ENCODE measurements at places on chromosomes 5 and 9.

DNA sequence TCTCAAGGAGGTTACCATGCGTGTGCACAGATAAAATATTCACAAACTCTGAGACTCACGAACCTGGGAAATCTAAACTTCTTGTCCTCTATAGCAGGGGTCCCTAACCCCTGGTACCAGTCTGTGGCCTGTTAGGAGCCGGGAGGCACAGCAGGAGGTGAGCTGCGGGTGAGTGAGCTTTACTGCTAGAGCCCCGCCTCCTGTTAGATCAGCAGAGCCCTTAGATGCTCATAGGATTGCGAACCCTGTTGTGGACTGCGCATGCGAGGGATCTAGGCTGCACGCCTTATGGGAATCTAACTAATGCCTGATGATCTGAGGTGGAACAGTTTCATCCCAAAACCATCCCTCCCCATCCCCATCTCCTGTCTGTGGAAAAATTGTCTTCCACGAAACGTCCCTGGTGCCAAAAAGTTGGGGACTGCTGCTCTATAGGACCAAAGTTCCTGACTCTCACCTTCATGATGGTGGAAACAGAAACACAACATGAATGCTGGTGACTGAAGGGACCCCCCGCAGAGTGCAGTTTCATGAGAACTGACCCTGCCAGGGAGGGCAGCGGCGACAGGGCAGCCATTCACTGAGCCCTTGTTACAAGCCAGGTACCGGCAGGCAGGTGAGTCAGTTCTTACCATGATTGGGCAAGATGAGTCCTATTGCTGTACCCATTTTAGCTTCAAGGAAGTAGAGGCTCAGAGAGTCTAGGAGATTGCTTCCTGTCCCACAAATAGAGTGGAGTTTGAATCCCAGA lies 181.9 kb downstream of the RGS3 start:
- no peak overlapping the region for H3K27ac ChIP-seq
- no peaks in the 10 kb centered on the region for H3K27me3 ChIP-seq
- DNase-seq: no peak

GRCh38 chr5:67672636-67673035 lies 476.0 kb upstream of the CD180 start:
- H3K4me3 ChIP-seq: no peak overlapping the region
- H3K4me1 ChIP-seq: no peaks in the 10 kb centered on the region
- no peaks in the 10 kb centered on the region for H3K36me3 ChIP-seq

GRCh38 chr9:91489361-91489899 lies 65.8 kb upstream of the NFIL3 start:
- H3K36me3 ChIP-seq: no peaks in the 10 kb centered on the region
- no peak overlapping the region for H3K4me3 ChIP-seq
- no peak for DNase-seq
- no peak overlapping the region for H3K27ac ChIP-seq
- H3K4me1 ChIP-seq: no peaks in the 10 kb centered on the region
- no peaks in the 10 kb centered on the region for H3K27me3 ChIP-seq

DNA sequence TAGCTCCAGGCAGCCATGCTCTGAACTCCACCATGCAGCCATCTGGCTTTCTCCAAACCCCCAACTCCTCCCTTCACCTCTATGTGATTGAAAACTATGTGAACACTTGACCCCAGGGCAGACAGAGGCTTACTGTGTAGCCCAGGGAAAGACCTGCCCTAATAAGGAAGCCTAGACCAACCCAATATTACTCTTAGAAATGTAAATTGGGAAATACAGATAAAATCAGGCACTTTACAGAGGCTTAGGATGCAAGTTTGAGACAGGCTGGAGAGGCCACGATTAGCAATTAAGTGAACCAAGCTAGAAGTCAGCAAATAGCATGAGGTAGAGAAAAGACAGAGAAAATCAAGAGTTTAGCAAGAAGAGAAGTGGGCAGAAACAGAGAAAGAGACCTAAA lies 141.7 kb upstream of the ABCA1 start:
- no peaks in the 10 kb centered on the region for H3K27me3 ChIP-seq
- no peak overlapping the region for H3K27ac ChIP-seq
- no peaks in the 10 kb centered on the region for H3K36me3 ChIP-seq
- DNase-seq: no peak

- no peaks in the 10 kb centered on the region for H3K36me3 ChIP-seq
- no peaks in the 10 kb centered on the region for H3K4me1 ChIP-seq
- H3K4me3 ChIP-seq: no peak overlapping the region
- no peak for DNase-seq
- H3K27me3 ChIP-seq: no peaks in the 10 kb centered on the region
- no peak overlapping the region for H3K27ac ChIP-seq
Observed at GRCh38 chr9:9016597-9016996, 1217.0 kb upstream of the DMAC1 start.

DNA sequence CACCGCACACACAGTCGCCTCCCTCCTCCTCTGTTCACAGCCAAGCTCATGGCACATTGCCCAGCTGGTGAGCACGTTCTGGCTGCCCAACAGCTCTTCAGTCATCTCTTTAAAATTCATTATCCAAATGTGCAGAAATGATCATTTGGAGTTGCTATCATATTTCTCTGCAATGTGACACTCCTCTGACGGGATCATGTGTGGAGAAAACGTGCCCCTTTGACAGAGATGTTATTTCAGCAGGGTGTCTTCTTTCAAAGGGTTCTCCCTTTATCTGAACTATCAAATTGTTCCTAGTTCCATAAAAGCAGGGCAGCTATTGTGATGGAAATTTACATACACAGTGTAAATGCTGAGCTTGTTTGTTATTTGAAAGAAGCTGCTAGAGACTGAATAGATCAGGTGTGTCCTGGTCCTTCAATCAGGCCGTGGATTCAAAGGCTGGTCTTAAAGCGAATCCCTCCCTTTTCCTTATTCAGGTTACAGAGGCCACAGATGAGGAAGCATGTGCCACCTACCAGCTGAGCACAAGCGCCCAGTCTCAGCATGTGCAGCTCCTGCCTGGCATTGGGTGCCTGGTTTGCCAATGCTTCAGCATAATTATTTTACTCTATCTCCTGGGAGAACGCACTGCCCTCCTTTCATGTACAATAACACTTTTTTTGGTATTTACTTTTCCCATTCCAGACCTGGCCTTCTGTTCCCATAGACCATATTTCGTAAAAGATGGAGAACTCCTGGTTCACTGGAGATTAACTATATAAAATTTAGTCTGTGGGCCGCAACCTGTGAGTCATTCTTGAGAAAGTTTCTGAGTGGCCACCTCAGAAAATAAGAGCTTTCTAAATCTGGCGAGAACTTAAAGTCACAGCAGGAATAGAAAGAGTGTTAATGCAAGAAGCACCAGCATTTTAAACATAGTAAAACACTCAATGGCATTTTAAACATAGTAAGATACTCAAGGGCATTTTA lies 433.7 kb downstream of the ENC1 start:
- DNase-seq: peak; percentile 45
- no peak overlapping the region for H3K27ac ChIP-seq
- H3K36me3 ChIP-seq: no peaks in the 10 kb centered on the region
- no peak overlapping the region for H3K4me3 ChIP-seq

DNA sequence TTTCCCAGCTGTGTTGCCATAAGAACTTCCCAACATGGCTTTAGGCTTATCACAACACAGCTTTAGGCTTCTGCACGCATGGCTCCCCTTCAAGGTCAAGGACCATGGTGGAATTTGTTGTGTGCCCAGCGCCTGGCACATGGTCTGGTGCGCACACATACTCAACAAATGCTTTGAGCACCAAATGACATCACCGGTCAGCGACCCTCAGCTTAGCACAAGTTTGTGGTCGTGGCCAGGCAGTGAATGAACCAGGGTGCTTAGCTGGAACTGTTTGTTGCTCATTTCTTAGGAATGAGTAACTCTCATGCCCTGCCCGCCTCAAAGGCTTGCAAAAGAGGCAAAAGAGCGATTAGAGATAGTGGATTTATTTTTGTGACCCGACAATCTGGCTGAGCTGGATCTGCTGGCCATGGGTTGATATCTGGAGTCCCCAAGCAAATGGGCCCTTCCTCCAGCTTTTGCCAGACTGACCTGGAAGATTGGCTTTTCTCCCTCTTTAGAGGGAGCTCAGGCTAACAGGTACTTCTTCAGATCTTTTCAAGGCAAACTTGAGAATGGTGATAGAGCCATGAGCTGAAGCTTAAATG lies 58.9 kb downstream of the DAP start:
- H3K27me3 ChIP-seq: no peaks in the 10 kb centered on the region
- H3K4me1 ChIP-seq: peaks cover 73% of the 10 kb centered on the region
- peak overlapping the region; percentile 76 for H3K27ac ChIP-seq
- DNase-seq: peak; percentile 43
- no peak overlapping the region for H3K4me3 ChIP-seq

GRCh38 chr5:139403787-139404483 lies at the start of gene SPATA24:
TSS of gene SPATA24 (minus strand) at chr5:139404089. CDS start at chr5:139404060, 29 bp downstream.
- H3K27ac ChIP-seq: peak within 1 kb of the TSS; percentile 90
- DNase-seq: peak; percentile 99
- H3K4me1 ChIP-seq: peaks cover 10% of the 10 kb centered on the region
- H3K4me3 ChIP-seq: peak within 1 kb of the TSS; percentile 56
- no peaks in the 10 kb centered on the region for H3K36me3 ChIP-seq
- H3K27me3 ChIP-seq: no peaks in the 10 kb centered on the region

DNA sequence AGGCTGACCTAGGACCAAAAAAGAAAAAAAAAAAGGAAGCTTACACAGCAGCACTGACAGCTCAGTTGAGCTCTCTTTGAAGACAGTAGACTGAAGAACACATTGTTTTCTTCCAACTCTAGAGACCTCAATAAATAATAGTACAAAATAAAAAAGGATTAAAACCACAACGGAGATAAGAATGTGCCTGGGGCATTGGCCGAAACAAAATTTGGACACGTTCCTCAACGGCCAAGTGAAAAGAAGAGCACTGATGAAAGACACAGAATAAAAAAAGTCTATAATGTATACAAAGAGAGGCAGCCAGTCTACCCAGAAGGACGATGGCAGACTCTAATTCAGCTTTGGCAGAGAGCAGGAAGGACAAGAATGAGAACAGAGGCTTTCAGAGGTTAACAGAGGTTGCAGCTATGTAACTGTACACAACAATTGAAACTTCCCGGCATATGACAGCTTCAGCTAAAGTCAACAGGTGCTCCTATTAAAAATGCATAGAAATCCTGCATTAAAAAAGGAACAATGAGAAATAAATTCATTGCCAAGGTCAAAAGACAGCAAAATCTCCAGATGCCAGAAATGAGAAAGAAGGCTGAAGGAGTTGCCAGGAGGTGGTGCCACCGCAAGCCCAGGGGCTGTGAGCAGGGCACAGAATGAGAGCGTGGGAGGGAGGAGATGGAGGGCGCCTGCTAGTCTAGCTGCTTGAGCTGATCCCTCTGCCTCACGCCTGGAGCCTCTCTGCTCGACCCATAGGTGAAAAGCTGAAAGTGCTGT lies 113.9 kb downstream of the DCP2 start:
- no peaks in the 10 kb centered on the region for H3K27me3 ChIP-seq
- H3K36me3 ChIP-seq: no peaks in the 10 kb centered on the region
- H3K4me1 ChIP-seq: no peaks in the 10 kb centered on the region
- H3K4me3 ChIP-seq: no peak overlapping the region

Measured in stomach (tissue), 19 donors.